ENCODE measurements at places on chromosomes 4 and X.

DNA sequence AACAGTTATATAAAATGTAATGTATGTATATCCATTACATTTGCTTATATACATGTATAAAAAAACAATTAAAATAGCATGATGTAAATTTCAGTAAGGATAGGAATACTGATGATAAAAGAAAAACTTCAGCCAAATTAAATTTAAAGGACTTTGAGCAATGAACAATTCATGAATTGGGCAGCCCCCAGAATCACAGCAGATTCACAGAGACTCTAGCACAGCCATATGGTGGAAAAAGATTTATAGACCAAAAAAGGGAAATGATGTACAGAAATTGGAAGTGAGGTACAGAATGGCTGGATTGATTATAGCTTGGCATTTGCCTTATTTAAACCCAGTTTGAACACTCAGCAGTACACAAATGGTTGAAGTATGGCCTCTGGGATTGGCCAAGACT lies 34.7 kb upstream of the RAB40AL start:
- no peak for DNase-seq

GRCh38 chr4:90375081-90375480 lies 247.9 kb downstream of the CCSER1 start:
- DNase-seq: no peak

DNA sequence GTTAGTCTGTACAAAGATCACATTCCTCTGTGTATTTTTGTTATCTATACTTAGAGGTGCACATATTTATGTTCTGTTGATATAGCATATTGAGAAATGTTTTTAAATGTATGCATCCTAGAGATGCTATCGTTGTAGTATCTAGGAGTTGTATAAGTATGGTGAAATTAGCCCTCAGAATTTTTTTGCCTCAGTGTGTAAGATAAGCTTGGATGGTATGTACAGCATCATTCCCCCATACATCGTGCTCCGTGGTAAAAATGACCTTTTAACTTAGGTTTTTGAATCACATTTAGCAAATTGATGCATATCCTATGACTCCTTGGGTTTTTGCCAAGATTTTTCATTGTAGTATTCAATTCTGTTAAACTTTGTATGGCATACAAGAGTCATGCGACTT lies 113.5 kb downstream of the RPA4 start:
- DNase-seq: no peak

DNA sequence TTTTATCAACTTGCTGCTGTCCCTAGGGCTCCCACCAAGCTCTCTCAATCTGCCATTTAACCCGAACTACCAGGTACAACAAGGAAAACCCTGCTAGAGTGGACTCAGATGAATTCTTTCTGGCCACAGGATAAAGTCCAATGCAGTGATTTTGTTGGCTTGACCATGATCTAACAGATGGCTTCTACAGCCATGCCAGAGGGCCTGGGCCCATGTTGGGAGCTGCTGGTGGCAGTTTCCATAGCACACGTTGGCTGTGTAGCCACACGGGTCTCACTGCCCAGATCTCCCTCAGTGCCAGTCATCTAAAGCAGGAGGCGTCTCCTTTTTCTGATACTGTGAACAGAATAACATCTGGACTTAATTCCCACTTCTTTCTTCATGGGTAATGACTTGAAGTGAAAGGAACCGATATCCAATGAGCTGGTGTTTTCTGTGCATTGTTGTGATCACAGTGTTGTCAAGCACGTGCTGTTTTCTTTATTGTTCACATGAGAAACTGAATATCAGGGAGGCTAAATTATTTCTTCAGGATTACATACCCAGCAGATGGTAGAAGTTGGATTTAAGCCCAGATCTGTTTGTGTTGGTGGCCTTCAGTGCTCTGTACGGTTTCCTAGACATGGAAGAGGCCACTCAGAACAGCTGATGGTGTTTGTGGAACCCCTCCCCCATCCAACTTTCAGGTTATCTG lies 85.2 kb upstream of the CLCN4 start:
- no peak for DNase-seq

DNA sequence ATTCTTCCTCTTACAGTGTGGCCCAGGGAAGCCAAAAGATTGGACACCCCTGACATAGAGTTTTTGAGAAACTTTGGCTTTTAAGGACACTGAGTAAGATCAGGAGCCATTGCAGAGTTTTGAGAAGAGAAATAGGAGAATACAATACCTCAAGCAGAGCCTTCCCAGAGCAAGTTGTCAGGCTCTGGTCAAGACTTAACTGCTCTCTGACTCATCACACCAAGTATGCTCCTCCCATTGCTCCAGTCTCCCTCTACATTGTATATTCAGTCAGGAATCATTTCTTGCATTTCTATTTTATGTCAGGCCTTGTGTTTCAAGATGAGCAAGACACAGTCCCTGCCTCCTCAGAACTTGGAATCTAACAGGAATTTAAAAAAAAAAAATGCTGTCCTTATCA lies 176.4 kb upstream of the FMR1 start:
- no peak for DNase-seq

- DNase-seq: peak; percentile 39
Measured at GRCh38 chr4:87066403-87067123, 131.8 kb downstream of the AFF1 start.

DNA sequence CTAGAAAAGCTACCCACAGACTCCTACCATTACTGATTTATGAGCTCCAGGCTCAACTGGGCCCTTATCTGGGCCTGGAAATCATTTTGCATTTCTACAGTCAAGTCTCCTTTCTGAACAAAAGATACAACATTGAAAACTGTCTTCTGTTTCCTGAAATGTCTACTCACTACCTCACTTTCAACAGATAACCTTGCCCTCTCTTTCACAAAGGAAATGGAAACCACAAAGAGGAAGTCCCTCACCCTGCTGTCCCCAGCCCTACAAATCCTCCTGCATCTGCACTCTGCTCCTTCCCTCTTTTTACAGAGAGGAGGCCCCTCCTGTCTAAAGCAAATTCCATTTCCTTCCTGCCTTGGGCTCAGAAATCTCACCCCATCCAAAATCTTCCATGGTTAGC lies 24.8 kb upstream of the CYBB start:
- no peak for DNase-seq

GRCh38 chr4:140078366-140078765 lies 75.6 kb downstream of the MAML3 start:
- DNase-seq: peak; percentile 58

DNA sequence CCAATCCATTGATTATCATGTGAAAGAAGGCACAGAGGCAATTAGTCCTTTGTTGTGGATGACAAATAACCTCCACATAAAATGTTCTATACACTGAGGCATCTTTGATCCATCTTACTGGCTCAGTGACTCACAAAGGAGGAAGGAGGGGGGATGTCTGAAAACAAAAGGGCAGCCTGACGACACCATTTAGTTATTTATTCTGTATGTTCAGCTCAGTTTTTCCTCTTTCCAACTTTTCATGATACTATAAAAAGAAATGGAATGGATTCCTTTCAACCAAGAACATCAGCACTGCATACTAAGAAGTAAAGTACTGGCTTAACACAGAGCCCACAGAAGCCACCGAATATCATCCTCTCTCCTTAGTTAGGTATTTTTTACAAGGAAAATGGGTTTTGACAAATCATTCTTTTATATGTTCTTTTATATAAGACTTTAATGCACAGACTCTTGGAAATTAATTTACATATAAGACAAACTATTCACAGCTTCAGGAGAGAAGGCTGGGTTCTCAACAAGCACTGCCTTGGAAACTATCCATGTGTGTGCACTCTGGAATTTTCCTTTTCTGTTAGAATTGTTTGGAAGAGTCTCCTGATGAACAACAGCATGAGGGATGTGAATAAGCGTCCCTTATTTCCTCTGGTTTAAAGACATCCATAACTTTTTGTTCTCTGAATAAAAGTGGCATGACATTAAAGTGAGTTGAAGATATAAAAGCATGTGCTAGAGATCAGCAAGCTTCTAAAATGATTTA lies 135.6 kb downstream of the TSPAN5 start:
- peak; percentile 65 for DNase-seq

DNA sequence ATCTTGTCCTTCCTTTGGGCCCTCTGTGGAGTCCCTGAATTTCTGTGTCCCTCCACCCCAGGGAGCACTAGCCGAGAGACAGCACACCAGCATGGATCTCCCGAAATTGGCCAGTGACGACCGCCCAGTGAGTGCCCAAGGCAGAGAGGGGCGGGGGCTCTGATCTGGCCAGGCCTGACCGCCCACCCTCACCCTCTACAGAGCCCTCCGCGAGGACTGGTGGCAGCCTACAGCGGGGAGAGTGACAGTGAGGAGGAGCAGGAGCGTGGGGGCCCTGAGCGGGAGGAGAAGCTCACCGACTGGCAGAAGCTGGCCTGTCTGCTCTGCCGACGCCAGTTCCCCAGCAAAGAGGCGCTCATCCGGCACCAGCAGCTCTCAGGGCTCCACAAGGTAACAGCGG lies 8.4 kb upstream of the UBA1 start:
- DNase-seq: no peak

DNA sequence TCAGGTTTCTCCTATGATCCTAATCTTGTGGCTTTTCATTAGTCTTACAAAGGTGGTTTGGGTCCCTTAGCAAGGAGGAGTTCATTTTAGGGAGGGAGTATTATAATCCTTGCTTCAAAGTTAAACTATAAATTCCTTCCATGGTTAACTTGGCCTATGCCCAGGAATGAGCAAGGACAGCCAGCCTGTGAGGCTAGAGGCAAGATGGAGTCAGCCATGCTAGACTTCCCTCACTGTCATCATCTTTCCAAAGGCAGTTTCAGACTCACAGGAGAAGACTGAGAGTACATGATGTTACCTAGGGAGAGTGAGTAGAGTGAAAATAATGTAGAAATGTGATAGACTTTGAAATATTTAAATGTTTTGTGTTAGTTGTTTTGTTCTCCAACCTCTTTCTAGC lies 192.3 kb downstream of the GPAT3 start:
- no peak for DNase-seq

DNA sequence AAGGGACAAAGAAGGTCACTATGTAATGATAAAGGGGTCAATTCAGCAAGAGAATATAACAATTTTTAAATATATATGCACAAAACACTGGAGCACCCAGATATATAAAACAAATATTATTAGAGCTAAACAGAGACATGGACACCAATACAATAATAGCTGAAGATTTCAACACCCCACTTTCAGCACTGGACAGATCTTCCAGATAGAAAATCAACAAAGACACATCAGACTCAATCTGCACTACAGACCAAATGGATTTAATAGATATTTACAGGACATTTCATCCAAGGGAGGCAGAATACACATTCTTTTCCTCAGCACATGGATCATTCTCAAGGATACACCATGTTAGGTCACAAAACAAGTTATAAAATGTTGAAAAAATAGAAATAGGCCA lies 111.4 kb downstream of the SOX3 start:
- DNase-seq: no peak

DNA sequence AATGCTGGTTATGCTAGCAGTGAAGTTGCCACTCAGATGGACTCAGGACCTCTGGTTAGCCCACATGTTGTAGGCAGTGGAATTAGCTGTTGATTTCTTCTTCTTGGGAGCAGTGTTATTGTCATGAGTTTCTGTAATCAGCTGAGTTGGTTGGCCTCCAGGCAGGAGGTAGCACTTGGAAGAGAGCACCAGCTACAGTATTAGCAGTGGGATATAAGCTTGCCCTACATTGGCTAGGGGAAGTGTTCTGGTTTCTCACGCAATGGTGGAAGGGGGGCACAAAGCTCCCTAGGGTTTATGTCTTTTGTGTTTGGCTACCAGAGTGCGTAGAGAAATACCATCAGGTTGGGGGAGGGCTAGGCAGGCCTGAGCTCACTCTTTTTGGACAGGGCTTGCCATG lies 34.0 kb upstream of the UCP1 start:
- DNase-seq: peak; percentile 32

DNA sequence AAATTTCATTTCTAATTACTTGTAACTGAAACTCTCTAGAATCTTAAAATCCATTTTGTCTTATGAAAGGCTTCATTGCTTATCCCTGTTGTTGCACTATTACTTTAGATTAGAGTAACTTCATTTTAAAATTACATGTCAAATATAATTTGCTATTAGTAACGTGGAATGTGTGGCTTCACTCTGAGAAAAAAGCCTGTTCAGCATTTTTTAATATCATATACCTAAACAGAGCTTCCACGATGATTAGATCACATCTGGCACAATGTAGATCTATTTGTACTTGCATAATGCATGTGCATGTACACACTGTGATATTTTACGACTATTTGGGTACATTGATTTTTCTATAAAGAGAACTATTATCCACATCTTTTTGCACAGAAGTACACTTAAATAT lies 648.1 kb downstream of the RPA4 start:
- DNase-seq: no peak

GRCh38 chr4:152165846-152166245 lies 370.0 kb downstream of the FBXW7 start:
- DNase-seq: no peak

DNA sequence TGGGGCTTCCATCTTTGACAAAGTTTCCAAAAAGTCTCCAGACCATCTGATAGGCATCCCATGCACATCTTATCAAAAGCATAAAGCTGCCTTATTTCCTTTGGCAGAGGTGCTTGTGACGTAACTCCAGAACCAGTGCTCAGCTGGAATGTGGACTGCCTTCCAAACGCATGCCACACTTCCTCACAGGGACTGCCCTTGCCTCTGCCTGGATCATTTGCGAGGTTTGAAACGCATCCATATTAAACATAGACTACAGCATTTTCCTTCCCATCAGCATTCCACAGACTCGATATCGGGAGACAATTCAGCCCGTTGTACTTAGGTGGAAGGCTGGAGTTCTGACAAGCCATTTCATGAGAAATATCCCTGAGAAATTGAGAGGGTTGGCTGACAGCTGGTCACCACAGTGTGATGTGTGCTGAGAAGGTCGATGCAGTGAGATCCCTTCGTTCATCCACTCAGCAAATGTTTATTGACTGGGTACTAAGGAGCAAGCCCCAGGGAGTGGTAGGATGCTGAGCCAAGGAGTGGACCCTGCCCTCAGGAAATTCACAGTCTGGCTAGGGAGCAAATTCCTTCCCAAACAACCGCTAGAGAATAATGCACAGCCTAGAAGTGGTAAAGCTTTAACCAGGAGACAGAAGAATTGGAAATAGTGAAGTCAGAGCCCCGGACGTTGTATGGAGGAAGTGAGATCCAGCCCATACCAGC lies 376.0 kb downstream of the BCOR start:
- no peak for DNase-seq

DNA sequence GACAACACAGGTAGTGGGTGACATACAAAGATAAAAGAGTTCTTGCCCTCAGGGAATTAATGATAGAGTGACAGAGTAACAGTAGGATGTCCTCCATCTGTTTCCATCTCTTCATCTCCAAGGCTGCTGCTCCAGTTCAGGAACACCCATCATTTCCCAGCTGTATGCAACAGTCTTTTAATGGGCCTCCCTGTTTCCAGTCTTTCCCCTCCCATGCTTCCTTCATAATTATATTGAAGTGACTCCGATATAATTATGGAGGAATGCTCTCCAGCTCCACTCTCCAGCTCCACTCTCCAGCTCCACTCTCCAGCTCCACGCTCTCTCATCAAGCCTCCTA lies 65.3 kb upstream of the MSN start:
- no peak for DNase-seq

DNA sequence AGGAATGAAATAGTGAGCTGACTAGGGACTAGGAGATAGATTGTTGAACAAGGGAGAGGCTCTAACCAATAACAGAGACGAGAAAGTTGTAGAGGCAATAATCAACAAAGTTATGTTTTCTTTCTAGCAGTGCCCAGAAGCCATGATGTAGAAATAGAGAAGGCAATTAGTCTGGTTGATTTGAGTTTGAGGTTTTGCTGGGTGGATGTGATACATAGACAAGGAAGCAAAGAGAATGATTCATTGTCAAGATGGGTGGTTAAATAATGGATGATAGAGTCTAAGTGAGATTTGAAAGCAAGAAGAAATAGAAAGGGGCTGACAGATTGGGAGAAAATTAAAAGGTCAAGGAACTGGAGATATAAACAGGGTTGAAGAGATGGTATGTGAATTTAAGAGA lies 11.2 kb downstream of the RBM41 start:
- DNase-seq: no peak

- peak; percentile 64 for DNase-seq
Measured at GRCh38 chr4:112938461-112939058, 110.9 kb upstream of the ANK2 start.
